ENCODE measurements at places on chromosomes 11 and 22.

- DNase-seq = no peak
Observed at GRCh38 chr11:41660585-41660984, 201.1 kb upstream of the LRRC4C start.

- no peak for DNase-seq
Observed at GRCh38 chr11:8023831-8024555, 36.9 kb downstream of the EIF3F start.

DNA sequence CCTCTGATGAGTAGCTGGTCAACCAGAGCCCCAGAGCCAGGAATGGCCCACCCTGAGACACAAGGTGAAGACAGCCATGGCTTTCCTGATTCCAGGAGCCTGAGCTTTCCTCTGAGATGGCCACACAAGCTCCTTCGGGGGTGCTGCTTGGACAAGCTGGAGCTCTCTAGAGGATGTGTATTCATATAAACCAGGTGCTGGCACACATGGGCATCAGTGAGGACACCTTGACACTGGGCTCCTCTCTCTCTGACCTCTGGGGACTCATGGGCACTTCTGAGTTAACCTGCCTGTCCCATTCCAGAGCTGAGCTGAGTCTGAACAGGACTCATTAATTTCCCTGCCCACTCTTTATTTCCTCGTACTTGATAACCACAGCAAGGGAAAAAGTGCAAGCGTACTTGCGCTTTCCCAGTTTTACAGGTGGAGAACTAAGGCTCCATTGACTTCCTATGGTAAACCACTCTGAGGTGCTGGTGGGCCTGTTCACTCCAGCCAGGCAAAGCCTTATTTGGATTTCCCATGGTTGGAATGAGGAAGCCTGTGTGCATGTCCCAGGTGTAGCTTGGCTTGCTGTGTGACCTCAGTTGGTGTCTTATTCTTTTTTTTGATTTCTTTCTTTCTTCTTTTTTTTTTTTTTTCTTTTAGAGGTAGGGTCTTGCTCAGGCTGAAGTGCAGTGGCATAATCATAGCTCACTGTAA is 25.4 kb downstream of the INSC start:
- DNase-seq = no peak

DNA sequence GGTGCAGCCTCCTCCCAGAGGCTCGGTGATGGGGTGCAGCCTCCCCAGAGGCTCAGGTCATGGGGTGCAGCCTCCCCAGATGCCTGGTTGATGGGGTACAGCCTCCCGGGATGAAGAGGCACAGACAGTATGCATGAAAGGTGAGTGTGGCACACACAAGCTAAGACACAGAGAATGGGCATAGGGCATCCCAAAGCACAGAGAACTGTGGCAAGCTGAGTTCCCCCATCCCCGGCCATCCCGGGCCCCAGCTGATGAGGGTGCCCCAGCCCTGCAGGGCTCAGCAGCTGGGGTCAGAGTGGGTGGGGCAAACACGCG is 4.8 kb upstream of the SYT8 start:
- DNase-seq = no peak

GRCh38 chr11:7596975-7597391 is 76.3 kb downstream of the CYB5R2 start:
- no peak for DNase-seq
